ENCODE measurements at places on chromosomes 5 and 9.
A peak's percentile ranks its signal among the peaks of the same experiment; 100 is the strongest.

GRCh38 chr9:113176803-113177202 lies 26.0 kb downstream of the SLC31A2 start:
- no peak for DNase-seq

GRCh38 chr5:2335733-2336515 lies 415.6 kb downstream of the IRX2 start:
- no peak for DNase-seq

DNA sequence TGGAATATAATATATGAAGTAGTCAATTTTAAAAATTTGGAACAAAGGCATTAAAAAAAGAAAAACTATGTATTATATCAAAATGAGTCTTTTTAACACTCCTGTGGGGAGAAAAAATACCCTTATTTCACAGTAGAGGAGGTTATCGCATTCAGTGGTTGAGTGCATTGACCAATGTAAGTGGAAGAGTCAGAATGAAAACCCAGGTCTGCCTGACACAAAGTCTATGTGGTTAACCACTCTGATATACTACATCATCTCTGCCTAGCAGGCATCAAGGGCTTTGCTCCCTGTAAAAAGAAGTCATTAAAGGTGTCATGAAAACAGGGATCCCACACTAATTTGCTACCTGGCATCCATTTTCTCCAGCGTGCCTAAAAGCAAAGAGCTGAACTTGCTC lies 417.2 kb upstream of the C9orf72 start:
- no peak for DNase-seq

DNA sequence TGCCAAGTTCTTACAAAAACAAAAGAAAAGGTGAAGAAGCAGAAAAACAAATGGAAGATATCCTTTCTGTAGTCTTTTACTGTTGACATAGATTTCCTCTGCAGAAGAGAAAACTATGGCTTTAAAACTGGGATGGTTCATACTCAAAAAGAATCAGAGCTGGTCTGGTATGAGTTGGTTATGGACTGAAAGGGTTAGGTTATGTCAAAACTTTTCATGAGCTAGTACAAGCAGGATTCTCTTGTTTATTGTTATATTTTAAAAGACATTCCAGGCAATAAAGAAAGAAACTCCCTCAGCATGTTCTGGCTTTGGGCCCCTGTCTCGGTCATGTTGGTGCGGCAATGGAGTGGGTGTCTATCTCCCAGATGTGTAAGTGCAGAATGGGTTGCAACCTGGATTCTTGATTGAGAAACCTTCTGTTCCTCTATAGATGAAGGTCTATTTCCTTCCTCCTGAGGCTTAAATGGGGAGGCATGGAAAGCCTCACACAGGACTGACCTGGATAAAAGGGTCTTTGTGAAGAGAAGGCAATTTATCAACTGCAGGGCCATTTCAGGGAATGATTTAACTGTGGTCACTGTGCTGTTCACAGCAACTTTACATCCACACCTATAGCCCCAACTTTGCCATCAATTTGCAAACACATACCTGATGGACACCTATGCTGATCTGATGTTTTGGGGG lies 209.6 kb upstream of the TNC start:
- no peak for DNase-seq

DNA sequence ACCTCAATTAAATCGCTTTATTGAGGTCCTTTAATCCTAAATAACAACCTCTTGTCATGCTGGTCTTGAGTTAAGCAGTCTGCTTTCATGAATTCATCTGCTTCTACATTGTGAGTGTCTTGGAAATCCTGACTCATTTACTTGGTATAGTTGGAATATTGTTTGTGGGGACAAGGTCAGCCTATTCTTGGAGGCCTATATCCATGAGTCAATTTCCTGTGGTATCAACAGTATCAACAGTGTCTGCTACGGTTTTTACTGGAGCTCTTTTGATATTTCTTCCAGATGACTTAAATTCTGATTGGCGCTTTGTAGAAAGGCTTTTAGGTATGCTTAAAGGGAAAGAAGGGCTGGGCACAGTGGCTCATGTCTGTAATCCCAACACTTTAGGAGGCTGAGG lies 71.2 kb upstream of the PARP8 start:
- DNase-seq, result peak; percentile 20

DNA sequence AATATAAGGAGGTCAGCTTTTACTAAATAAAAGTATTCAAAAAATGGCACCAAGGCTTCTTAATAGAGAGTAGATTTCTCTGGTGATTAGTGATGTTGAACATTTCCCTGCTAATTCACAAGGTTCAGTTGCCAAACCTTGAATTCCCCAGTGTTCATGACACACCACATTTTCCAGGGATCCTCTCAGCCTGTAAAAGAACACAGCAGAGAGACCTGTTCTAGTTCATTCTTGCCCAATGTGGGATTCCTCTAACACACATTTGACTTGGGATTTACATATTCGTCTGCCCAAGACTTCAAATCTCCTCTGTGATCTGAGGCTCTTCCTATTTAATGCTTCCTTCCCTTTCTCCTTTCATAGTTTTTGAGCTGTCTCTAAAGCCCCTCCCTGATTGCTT lies 273.2 kb upstream of the CDH9 start:
- DNase-seq, result no peak

- DNase-seq, result no peak
Measured at GRCh38 chr5:158802941-158803341, 296.8 kb downstream of the EBF1 start.

DNA sequence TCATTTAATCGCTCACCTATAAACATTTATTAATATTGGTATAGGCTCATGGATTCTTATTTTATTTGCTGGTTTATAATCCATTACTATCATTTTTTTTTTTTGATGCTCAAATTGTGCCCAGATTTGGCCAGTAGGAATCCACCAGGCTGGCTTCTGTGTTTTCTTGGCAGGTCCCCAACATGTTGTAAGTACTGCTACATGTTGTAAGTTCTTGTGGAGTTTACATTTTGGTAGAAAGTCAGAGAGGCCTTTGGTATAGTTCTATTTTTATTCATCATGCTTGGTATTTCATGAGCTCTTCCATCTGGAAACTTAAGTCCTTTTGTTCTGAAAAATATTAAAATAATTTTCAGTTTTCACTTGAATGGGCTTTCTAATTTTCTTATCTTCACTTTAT lies 47.1 kb downstream of the MAT2B start:
- no peak for DNase-seq

DNA sequence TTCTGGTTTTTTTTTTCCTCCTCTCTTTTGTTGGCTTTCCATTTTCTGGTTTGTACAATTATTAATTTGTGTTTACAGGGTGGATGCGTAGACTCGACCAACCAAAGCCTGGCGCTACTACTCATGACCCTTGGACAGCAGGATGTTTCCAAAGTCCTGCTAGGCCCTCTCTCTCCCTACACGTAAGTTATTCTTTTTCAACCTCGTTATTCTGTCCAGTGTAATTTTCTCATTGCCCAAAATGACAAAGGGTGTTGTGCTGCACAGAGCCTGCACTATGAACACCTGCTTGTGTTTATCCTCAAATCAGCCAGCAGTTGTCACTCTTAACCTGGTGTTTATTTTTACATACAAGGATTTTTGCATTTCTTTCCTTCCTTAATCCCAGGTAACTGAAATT lies 56.6 kb downstream of the RCL1 start:
- DNase-seq, result no peak

- no peak for DNase-seq
Measured at GRCh38 chr9:97487861-97488260, 13.6 kb upstream of the TMOD1 start.

GRCh38 chr9:80147866-80148265 lies 576.1 kb downstream of the TLE4 start:
- DNase-seq, result no peak

DNA sequence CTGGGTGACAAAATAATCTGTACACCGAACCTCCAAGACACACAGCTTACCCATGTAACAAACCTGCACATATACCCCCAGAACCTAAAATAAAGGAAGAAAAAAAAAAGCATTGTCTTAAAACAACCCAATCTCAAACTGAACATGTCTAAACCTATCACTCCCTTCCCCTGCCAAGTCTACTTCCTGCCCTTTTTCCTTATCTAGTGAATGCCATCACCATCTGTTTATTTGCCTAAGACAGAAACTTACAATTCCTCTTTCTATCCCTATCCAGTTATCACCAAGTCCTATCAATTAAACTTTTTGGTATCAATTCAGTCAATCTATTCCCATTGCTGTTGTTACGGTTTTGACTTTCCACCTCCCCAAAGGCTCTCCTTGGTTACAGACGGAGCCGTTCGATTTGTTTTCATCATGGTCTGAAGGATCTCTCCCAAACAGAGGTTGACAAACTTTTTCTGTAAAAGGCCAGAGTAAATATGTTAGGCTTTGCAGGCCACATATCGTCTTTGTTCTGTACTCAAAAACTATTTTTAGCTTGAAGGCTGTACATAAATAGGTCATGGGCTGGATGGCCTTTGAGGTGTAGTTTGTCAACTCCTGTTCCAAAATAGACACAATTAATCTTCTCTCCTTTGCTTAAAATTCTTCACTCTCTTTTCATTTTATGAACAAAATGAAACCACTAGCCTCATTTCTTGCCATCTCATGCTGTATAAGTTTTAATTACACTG lies 12.1 kb downstream of the NOL8 start:
- DNase-seq, result no peak

DNA sequence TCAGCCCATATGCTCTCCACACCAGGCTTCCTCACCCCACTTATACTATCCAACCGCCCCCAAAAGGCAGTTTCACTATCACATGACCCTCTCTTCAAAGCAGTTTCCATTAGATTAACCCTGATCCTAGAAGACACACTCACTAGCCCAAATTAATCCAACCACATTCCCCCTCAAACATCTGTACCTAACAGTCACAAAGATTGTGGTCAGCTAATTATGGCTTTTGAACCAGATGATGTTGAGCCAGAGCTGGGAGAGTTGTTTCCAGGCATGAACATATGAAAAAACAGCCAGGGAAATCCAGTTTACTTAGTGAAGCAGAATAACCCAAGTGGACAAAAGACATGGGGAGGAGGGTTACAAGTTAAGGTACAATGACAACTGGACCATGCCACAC lies 131.2 kb downstream of the SPOCK1 start:
- no peak for DNase-seq

DNA sequence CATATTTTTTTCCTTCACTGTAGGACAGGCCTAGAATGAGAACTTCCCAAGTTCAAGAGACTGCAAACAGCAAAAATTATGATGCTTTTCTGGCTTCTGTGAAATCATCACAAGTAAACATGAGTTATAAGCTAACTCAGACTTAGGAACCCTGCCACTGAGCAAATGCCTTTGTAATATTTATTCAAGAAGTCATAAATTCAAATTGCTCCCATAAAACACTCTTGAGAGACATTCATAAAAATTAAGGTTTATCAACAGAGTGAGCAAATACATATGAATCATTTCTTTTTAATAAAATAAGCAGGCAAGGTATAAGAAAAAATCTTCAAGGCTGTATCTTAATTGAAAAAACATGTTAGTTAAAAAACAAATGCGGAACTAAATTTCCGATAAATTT lies 124.2 kb downstream of the GNA14 start:
- no peak for DNase-seq

- DNase-seq, result no peak
Measured at GRCh38 chr9:22148528-22148875, 139.4 kb upstream of the CDKN2B start.

GRCh38 chr9:134590240-134591081 lies 51.1 kb upstream of the COL5A1 start:
- no peak for DNase-seq

Measured in activated CD4-positive, alpha-beta T cell treated with anti-CD3 and anti-CD28 coated beads for 36 hours (primary cell).